B cell (primary cell): ENCODE measurements at places on chromosomes 7 and 10. TPM values are rescaled to one million over a fixed set of nuclear protein-coding genes. Genes with fewer than 3 reads are reported as not detected.

Gene IGFBP3
- total RNA-seq, result not detected in 2 replicates

- no peak for DNase-seq
Measured at GRCh38 chr7:29917641-29918040, 72.0 kb downstream of the SCRN1 start.

Gene SLC26A3
- total RNA-seq, result not detected in 2 replicates

DNA sequence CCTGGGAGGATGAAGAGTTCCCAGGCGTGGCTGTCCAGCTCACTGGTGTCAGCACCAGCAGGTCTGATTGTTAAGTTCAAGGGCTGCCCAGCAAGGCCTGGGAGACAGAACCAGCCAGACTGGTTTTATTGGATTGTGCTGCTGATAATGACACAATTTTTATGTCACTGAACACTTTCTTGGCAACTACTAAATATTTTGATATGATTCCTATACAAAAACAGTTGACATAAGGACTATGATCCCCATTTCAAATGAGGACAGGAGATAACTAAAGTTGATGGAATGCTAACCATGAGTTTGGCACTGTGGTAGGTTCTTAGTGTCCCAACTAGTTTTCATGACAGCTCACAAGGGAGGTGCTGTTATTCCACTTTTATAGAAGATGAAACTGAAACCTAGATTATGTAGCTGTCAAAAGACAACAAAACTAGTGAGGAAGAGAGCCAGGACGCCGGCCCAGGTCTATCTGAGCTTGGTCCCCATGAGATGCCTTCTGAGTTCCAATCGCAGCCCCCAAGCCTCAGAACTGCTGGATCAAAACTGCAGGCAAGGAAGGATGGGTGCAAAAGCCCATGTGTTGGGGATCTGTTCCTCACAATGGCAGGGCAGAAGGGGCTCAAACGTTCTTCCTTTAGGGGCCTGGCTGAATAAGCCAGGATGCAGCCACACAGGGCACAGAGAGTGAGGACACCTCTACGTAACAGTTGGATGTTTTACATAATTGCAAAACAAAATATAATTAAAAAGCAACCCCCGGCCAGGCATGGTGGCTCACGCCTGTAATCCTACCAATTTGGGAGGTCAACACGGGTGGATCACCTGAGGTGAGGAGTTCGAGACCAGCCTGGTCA lies 52.8 kb downstream of the COBL start:
- DNase-seq, result no peak

Gene WBP1L
- 43.2 and 44.3 TPM in 2 replicates for total RNA-seq

- DNase-seq, result no peak
Measured at GRCh38 chr10:69681436-69681835, 51.4 kb downstream of the FAM241B start.

Gene EGFR
- total RNA-seq, result not detected in 2 replicates

GRCh38 chr10:6647811-6648526 lies 67.9 kb upstream of the PRKCQ start:
- peak; percentile 45 for DNase-seq

DNA sequence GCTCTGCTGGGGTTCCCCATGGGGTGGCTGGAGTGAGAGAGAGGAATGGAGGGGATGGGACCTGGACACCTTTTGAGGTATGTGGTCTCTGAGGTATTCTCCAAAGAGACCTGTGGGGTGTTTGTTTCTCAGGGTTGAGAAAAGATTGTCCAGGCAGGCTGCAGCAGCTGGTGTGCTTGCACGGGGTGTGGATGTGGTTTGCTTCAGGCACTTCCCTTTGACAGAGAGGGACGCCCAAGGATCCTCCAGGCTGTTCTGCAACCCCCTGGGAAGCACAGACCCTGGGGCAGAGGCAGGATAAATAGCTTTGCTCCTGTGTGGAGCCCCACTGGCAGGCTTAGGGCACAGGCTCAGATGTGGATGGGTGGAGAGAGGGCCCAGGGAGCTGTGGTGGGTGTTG lies 115.1 kb upstream of the AGK start:
- DNase-seq, result no peak

Gene EBF3
- total RNA-seq, result 0.07 TPM in 1 of 2 replicates, not detected in the other

- DNase-seq, result no peak
Measured at GRCh38 chr7:121280656-121281055, 48.1 kb upstream of the WNT16 start.

Gene PLXDC2
- total RNA-seq, result 0.07 and 0.19 TPM in 2 replicates

DNA sequence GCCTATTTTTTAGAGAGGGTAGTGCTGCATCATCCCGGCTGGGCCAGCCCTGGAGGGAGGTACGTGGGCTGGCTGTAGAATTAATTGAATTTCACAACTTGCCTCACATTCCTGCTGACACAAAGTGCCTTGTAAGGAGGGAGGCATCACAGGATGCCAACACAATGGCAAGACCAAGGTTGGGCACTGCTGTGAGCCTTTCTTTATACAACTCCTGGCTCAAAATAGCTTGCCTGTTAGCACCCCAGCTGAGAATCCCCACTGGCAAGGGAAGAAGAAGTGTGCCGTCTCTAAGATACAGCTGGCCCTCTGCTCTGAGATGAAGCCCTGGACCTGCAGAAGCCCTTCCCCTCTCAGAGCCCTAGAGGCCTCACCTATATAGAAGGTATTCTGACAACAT lies 873.9 kb downstream of the GRID1 start:
- no peak for DNase-seq

GRCh38 chr7:69577221-69577620 lies 21.1 kb upstream of the AUTS2 start:
- DNase-seq, result no peak

DNA sequence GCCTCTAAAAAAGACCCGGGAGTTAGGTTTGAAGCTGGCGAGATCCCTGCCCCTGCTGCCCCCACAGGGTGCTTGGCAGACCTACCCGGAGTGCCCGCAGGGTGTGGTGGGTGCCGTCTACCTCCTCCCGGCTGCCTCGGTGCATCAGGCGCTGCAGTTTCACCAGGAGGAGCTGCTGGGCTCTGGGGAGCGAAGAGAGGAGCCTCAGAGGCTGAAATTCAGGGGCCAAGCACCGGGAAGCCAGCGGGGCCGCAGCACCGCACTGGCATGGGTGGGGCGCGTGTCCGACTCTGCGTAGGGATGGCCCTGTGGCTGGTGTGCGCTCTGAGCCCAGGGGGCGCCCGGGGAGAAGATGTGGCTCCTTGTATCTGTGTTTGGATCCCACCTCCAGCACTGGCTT lies 74.3 kb upstream of the GNA12 start:
- no peak for DNase-seq

Gene CABCOCO1
- not detected in 2 replicates for total RNA-seq

GRCh38 chr10:6037422-6037821 lies 24.7 kb downstream of the IL2RA start:
- no peak for DNase-seq

- DNase-seq, result peak; percentile 28
Measured at GRCh38 chr10:45308707-45309106, 6.7 kb downstream of the OR13A1 start.

GRCh38 chr7:125512373-125512772 lies 582.7 kb upstream of the POT1 start:
- no peak for DNase-seq

Gene MALRD1
- total RNA-seq, result not detected in 2 replicates

Gene RAPGEF5
- 36.7 and 37.6 TPM in 2 replicates for total RNA-seq

- peak; percentile 71 for DNase-seq
Measured at GRCh38 chr10:97648562-97649404, 8.3 kb downstream of the PI4K2A start.

DNA sequence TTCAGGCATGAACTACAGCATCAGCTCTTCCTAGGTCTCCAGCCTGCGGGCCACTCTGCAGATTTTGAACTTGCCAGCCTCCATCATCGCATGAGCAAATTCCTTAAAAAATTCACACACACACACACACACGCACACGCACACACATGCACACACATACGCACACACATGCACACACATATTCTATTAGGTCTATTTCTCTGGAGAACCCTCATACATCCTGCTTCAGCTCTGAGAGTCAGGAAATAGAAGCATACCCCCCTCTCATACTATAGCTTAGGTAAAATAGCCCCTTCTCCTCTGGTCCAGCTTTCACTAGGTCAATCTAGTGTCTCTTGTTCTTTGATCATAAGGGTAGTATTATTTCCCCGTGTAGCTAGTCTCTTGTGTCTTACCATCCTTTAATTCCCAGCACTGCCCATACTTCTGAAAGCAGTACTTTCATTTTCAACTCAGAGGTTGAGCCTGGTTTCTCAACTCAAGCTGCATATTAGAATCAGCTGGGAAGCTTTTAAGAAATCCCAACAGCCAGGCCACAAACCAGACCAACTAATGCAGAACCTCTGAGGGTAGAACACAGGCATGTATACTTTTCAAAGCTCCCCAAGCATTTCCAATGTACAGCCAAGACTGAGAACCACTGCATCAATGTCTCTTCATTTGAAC lies 30.9 kb upstream of the ITGB8 start:
- no peak for DNase-seq

Gene FKBP9
- 0.39 and 0.52 TPM in 2 replicates for total RNA-seq

- no peak for DNase-seq
Measured at GRCh38 chr10:15265056-15265455, 96.6 kb upstream of the NMT2 start.

GRCh38 chr10:72455889-72456595 lies 101.3 kb upstream of the DNAJB12 start:
- no peak for DNase-seq
